ENCODE measurements at places on chromosomes 12 and 14.

DNA sequence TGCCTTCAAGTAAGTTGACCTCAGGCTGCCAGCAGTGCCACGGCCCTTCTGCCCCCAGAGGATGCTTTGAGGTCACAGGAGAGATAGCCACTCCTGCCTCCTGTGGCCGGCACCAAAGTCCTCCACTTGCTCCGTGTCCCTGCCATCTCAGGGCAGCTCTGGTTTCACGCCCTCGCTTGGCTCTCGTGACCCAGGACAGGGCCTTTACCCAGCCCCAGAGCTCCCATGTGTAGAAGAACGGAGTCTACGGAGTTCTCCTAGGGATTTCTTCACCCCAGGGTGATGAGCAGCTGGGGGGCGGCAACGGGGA lies 178.1 kb downstream of the ADGRD1 start:
- no peak for DNase-seq

DNA sequence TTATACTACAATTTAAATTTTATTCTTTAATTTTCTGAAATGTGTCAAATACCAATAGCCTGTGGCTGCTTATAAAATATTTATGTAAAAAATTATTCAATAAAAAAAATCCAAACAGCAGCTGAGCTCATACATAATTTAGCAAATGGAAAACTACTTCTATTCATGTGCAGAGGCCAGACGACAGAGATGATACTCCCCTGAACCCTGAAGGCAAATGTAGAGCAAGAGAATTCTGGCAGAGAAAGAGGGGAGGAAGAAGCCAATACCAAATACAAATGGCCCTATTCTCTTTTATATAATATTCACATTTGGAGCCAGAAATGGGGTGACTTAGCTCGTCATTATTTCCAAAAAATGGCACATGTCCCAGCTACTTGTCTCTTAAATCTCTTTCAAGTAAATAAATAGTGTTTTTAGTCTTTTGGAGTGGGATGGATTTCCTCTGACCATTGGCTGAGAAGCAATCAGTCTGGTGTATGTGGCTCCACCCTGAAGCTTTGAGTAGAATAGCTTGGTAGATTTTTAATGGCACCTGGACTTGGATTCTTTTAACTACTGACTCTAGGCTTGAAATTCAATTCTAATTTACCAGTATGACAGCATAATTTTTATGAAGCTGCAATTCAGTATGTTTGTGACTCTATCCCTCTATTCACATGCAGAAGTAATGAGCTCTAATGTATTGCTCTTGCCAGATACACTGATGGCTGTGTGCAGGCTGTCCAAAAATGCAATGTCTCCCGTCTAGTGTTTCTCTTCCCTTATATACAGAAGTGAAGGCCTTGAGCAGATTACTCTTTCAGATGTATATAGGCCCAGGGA lies 113.4 kb upstream of the SCAF11 start:
- DNase-seq, result no peak

DNA sequence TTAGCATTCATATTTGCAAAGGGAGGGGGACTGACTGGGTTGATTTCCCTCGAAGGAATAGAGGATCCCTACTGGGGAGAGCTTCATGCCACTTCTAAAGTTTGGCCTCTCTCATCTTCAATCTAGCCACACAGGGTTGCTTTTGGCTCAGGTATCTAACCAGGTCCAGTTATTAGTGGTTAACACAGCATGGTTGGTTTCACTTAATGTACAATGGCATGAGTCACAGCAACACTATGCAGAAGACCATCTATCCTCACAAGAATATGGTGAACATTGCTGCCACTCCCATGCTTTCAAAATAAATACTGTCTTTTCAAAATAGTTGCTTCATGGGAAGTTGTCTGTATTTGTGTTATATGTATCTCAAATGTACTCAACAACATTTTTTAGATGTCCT lies 6.6 kb upstream of the RAB3IP start:
- no peak for DNase-seq

DNA sequence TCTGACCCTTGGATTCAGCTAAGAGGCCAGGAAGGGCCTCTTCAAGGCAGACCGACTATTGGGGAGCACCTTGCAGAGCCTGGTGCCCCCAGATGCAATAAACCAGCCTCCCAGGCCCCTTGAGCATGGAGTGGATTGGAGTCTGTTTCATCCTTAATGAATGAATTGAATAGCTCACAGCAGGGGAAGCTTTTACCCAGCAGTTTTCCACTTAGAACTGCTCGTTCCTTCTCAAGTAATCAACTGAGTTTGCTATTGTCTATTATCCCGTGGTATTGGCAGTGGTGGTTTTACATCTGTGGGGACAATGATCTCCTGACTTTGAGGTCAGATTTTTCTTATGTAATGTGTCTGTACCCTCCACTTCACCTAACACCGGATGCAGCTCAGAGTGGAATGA lies 197.6 kb downstream of the AACS start:
- DNase-seq, result no peak

DNA sequence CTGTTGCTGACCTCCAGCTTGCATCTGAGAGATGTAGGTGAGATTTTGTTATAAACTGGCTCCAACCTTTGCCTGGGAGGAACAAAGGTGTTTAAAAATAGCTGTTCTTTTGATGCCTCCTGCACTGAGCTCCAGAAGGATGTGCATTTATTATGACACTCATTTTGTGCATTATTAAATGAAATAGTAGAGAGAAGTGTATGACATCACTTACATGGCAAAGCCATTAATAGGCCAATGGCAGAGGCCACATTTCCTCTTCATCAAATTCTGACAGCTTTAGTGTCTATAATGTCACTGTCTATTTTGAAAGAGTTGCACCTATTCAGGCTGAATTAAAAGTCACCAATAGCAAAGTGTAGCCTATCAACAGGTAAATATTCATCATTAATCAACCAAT lies 564.6 kb downstream of the FLRT2 start:
- no peak for DNase-seq

DNA sequence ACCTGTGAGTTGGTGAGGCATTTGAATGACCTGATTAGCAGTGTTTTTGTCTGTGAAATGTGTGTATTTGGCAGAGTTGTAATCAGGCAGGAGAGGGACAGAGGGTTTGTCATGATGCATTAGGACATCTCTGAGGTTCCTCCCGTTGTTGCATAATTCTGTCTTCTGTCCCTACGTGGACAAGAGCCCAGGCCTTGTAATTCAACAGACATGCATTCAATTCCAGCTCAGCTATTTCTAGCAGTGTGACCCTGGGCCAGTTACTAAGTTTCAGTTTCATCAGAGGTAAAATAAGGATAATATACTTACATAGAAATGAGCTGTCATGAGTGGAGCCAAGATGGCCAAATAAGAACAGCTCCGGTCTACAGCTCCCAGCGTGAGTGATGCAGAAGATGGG lies 208.6 kb downstream of the SLC38A4 start:
- no peak for DNase-seq

DNA sequence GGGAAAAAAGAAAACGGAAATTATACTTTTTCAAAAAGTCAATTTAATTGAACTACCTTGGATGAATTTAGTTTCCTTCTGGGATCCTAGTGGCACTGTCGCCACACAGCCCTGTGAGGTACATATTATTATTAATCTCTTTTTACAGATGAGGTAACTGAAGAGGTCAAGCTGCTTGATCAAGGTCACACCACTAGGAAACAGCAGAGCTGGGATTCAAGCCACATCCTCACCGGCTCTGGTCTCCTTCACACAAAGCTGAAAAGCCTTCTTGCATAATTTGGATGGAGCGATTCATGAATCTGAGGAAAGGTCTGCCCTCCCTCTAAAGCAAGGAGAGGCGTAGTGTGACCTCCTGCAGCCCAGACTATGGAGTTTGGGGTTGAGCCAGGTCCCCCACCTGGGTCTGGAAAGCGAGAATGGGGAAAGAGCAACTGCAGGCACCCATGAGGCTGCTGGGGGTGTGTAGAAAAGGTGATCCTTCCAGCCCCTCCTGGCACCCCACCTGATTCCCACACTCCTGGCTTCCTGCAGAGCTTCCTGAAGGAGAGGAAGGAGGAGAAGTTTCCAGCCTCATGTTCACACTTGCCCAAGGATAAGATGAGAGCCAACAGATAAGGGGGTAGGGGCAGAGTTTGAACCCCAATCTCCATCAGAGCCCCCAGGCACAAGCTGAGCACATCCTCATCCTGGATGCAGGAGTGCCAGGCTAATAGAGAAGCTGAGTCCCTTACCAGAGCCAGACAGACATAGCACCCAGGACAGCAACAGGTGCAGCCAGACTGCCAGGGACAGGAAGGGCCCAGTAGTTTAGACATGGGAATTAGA lies 3.9 kb upstream of the KRT79 start:
- DNase-seq, result no peak

- no peak for DNase-seq
Observed at GRCh38 chr12:112539221-112539620, 120.5 kb downstream of the PTPN11 start.

GRCh38 chr12:106049546-106049945 lies 89.2 kb downstream of the NUAK1 start:
- DNase-seq, result no peak

GRCh38 chr14:92688434-92689375 lies 59.7 kb downstream of the LGMN start:
- no peak for DNase-seq

DNA sequence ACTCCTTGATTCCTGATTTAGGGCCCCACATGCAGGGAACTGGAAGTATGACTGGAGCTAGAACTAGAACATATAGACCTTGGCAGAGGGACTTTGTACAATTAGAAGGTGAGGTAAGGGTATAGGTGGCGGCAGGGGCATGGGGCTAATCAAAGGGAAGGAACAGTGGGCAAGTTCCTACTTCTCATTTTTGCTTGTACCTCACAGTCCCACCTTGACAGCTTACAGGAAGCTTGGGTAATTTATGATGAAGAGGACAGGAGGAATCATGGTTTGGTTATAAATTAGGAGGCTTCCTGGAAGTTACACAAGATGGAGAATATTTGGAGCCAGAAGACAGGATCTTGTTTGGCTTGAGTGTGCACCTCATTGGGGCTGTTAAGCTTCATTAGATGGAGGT lies 33.4 kb downstream of the SUSD6 start:
- no peak for DNase-seq
